ENCODE measurements at places on chromosomes 13 and 19.

DNA sequence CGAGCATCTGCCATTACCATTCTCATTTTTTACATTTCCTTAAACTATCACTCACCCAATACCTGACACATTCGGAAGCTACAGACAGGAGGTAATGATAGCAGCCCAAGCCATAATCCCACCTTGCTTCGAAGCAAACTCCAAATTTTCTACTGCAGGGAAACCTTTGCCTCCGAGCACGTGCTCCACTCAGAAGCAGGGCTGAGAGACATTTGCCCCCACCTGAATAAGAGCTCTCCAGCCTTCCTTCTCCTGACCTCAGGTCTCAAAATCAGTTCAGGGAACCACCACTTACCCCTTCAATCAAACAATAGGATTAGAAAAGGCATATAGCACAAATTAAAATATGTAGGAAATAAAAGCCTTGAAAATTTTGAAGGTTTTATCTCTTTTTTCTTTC lies 2.3 kb upstream of the DACH1 start:
- no peak overlapping the region for H3K27ac ChIP-seq
- no peak overlapping the region for H3K4me3 ChIP-seq
- no peaks in the 10 kb centered on the region for H3K36me3 ChIP-seq
- DNase-seq = no peak
- H3K27me3 ChIP-seq = no peaks in the 10 kb centered on the region

DNA sequence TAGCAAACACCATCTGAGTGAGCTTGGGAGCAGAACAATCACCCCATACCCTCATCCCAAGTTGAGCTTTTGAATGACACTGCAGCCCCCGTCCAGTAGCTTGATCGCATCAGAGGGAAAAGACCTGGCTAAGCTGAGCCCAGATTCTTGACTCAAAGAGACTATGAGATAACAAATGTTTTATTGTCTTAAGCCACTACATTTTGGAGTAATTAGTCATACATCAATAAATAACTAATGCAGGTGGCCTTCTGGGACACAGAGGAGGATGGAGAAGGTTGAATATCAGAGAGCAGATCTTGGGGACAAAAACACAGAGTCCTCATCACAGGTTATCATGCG lies 24.6 kb upstream of the IGSF23 start:
- DNase-seq = no peak
- H3K4me3 ChIP-seq = no peak overlapping the region
- peak overlapping the region; percentile 90 for H3K27ac ChIP-seq

DNA sequence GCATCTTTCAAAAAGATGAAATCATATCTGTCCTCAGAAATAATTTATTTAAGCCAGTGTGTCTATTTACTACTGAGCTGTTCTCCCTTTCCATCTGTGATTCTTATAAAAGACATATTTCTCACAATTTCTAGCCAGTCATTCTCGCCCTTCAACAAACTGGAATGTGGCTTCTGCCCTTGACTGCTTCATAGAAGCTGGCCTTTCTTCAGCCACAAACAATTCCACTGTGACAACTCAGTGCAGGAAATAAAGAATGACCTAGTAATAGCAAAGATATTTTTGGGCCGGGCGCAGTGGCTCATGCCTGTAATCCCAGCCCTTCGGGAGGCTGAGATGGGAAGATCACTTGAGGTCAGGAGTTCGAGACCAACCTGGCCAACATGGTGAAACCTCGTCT lies 655.5 kb downstream of the PCDH9 start:
- H3K4me1 ChIP-seq = no peaks in the 10 kb centered on the region
- no peaks in the 10 kb centered on the region for H3K36me3 ChIP-seq
- no peak overlapping the region for H3K4me3 ChIP-seq
- H3K27me3 ChIP-seq = no peaks in the 10 kb centered on the region

GRCh38 chr19:46269101-46269500 lies 27.7 kb upstream of the HIF3A start:
- no peak for DNase-seq
- H3K4me3 ChIP-seq = no peak overlapping the region
- H3K27ac ChIP-seq = no peak overlapping the region
- H3K4me1 ChIP-seq = no peaks in the 10 kb centered on the region
- H3K27me3 ChIP-seq = no peaks in the 10 kb centered on the region
